RKO (cell line): ENCODE measurements at places on chromosomes 5 and 9.

- no peak for DNase-seq
Measured at GRCh38 chr5:9713356-9713755, 83.2 kb upstream of the TAS2R1 start.

- DNase-seq, result no peak
Measured at GRCh38 chr5:151196556-151197290, 27.2 kb downstream of the CCDC69 start.

DNA sequence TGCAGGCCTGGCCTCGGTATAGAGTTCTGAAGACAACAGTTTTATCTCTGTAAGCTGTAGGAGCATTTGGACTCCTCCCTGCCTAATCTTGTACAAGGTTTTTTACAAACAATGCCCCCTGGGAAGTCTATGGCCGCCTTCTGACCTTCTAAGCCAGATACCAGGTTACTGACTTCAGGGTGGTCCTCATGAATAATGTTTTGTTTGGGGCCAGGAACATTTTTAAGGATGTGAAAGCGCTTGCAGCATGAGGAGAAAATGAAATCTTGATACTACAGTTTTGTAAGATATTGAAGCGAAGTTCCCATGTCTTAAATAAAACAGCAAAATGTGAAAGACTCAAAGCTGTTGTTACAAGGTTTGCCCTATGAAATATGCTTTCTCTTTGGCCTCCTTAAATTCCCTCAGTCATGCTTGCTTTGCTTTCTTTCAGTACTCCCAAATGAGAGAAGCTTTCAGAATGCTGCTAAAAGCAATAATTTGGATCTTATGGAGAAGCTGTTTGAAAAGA, 5.2 kb downstream of the ANKDD1B start:
- no peak for DNase-seq

DNA sequence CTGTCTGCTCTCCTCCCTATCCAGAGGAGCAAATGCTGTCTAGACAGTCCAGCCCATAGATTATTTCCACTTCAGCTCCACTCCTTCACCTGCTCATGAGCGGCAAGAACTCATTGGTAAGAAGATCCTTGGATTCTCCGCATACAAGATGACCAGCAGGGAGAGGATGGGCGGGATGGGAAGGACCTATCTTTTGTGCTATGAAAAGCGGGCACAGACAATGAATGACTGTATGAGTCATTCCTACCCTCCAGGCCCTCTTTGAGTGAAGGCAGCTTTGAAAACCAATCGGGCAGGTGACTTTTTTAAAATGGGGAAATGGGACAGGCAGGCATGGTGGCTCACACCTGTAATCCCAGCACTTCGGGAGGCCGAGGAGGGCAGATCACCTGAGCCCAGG, 49.4 kb downstream of the SMIM23 start:
- no peak for DNase-seq

DNA sequence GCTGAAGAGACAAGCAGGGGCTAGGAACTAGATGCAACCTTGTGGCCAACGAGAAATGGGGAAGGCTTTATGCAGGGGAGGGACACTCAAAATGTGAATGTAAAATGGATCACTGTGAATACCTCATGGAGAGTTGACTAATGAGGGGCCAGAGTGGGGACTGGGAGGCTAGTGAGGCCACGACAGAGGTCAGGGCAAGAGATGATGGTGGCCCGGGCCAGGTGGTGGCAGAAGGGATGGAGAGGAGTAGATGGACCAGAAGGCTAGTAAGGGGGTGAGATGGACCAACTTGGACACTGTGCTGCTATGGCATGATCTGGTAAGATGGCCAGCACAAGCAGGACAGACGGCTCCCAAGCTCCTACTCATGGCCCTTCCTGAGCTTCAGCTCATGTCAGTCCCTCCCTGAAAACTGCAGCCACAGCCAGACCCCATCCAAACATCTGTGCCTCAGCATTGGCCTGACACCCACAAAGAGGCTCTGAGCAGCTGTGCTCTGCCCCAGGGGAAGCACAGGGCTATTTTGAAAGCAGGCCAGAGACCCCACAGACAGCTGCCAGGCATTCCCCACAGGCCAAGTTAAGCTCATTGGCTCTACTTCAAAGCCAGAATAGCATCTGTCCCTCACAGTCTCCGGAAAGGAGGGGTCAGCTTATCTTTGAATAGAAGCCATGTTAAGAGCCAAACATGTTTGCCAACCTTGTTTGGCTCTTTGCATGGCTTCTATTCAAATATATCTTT, 22.1 kb downstream of the P4HA2 start:
- no peak for DNase-seq

DNA sequence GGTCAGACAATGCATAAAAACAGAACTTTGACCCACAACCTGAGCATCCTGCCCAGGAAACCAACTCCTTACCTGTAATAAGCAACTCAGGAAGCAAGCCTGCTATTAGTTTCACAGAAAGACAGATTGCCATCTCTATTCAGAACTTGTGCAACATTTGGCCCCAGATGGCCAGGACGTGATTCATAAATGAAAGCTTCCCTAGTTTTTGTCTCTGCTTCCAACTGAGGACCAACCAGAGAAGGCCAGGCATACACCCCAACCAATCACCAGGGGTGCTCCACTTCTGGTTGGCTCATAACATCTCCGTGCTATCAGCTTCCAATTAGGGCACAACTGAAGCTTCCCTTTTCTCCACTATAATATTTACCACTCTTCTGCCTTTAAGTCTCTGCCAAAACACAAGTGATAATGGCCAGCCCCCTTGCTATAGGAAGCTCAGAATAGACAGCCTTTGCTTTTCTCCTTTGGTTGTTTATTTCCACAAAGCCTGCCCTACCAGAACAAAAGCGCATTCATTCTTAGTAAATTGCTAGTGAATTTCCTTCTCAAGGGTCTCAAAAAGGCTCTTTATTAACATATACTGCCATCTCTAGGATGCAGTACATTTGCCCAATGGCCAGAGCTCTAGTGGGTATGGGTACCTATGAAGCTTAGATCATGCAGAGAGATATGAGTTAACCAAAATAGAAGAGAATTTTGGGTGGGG, 289.7 kb upstream of the DAP start:
- DNase-seq, result peak; percentile 1

DNA sequence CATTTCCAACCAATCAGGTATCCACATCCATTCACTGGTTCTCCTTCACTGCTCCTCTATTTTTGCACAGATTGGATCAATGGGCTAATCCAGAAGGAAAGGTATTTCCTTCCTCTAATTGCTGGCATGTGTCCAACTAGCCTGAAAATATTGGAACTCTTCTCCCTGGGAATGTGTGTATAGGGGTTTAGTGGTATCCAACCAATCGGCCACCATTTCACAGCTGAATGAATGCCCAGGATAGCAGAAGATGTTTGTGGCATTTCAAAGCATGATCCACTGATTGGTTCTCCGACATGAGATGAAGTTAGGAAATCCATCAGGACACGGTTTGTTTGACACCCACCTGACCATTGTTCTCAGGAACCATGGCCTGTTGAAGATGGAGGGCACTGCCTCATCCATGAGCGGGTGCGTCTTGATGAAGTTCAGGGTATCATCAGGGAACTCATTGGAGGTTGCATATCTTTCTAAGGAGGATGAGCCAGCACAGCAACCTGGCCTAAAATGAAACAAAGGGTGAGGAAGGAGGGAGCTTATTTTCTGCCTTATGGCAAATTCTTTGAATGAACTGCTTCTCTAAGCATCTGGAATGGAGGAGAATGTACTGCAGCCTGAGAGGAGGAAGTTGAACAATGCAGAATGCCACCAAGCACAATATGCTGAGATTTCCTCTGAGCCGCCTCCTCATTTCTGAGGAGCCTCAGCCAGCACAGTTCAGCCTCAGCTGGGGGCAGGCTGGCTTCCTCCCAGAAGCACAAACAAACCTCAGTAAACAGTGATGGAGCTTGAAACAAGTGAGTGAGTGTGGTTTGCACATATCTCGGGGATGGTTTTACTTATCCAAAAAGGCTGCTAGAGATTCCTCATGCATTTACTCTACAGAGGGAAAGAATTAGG, 94.6 kb downstream of the SEMA6A start:
- no peak for DNase-seq

GRCh38 chr9:92696619-92697018, 26.7 kb upstream of the IPPK start:
- DNase-seq, result no peak

GRCh38 chr5:131514316-131515283, 120.4 kb downstream of the RAPGEF6 start:
- DNase-seq, result no peak

GRCh38 chr5:149429839-149430721, 51.0 kb upstream of the IL17B start:
- no peak for DNase-seq
